ENCODE measurements at places on chromosomes 16 and 17.

DNA sequence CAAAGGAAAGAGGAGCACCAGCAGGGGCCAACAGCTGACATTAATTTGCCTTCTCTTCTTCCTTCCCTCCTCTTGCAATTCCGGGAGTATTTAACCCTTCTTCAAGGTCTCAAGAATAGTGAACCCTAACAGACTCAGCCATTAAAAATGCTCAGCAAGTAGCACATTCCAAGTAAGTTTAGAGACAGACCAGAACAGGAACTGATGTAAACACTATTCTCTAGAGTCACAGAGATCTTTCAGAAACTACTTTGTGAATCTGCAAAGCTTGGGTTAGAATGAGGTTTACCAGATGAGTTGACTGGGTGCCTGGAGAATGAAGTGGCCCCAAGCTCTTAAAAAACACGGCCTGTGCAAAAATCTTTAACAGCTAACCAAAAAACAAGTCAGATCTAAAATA lies 50.9 kb downstream of the TEX2 start:
- DNase-seq = no peak

- DNase-seq = no peak
Measured at GRCh38 chr17:47701608-47702007, 7.6 kb downstream of the TBKBP1 start.

DNA sequence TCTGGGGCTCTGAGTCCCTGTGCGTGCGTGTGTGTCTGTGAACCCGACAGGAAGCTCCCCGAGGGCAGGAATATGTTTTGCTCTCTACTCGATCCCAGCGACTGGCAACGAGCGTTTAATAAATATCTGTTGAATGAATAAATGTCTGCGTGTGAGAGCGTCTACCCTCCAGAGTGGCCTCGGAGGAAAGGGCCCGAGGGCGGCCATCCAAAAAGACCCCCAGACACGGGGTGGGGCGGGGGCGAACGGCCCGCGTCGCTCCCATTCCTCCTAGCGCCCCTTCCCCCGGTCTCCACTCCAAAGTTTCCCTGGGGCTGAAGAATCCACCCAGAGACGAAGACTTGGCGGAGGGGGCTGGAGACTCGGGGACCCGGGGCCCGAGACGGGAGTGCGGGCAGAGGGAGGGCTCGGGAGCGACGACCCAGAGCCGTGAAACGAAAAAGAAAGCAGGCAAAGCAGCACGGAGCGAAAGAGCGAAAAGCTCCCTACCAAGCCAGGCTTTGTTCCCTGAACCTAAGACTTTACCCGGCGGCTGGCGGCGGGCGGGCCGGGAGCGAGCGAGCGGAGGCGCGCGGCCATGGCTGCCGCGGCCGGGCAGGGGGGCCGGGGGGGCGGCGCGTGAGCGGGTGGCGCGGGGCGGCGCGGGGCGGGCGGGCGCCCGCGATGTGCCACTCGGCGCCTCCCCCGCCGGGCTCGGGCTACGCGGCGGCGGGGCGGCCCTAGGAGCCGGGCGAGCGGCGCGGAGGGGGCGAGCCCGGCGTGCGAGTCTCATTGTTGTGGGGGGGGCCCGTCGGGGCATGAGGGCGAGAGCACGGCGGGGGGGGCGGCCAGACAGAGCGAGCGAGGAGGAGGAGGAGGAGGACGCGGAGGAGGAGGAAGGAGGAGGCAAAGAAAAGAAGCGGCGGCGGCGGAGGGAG lies at the start of gene MLLT6:
TSS of gene MLLT6 (plus strand) at position 668 of the 917 bp plus-strand sequence. CDS start 360 bp downstream, outside the sequence.
- peak; percentile 24 for DNase-seq

DNA sequence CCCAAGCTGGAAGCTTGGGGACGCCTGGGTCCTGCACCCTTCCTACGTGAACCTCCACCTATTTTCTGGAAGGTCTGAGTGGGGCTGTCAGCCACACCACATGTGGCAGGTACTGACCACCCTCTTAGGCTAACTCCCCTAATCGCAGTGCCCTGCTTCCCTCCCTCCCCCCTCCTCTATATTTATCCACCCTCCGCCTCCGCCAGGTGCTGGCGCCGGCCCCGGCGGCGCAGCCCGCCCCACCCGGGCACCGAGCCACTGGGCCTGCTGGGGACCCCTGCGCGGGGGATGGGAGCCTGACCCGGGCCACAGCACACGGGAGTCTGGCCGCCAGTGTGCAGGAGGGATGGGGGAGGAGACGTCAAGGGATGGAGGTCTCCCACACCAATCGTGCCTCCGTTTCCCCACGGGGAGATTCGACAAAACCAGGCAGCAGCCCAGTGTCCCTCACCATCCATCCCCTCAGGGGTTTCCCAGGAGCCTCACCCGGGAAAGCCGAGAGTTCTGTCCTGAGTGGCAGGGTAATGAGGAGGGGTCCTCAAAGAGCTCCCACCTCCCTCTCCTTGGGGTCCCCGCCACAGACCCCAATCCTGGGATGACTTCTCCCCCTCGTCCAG lies 1.3 kb downstream of the PLEKHH3 start:
- no peak for DNase-seq

DNA sequence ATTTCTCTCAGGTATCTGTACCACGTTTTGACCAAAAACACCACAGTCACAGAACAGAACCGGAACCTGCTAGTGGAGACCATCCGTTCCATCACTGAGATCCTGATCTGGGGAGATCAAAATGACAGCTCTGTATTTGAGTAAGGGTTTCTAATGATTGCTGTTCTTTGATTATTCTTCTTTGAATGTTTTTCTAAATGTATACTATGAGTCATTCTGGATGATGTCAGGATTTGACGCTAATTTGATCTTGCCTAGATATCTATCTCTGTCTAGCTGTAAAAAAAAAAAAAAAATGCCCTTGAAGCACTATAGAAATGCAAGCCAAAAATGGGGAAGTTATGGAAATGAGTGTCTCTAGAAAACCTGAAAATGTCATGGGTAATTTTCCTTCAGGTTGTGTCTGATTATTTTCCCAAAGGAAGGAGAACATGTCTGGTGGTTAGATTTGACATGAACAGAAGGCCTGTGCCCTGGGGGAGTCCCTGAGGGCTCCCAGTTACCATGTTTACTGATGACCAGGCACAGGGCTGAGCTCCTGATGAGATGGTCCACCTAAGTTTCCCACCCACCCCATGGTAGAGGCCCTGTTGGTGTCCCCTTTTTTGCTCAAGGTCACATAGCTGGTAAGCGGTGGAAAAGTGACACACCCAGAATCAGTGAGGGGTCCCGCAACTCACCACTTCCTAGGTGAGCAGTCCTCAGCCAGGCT lies 13.6 kb downstream of the CLEC16A start:
- DNase-seq = no peak

DNA sequence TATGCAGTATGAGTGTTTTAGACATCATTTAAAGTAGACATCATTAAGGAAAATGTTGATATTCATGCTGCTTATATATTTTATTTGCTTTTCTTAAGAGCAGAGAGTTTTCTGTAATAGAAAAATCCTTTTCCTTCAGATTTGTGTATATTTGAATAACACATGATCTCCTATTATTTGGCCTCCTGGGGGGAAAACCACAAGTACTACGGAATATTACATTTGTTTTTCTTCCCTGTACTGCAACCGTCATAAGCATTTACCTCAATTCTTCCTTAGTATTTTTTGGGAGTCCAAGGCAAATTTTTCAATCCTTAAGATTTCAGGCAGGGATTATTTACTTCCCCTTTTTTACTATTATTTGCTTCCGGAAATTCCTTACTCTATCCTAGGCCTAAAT lies 6.0 kb downstream of the RSPRY1 start:
- DNase-seq = no peak

- no peak for DNase-seq
Measured at GRCh38 chr17:49364119-49364518, 2.1 kb upstream of the ZNF652 start.

DNA sequence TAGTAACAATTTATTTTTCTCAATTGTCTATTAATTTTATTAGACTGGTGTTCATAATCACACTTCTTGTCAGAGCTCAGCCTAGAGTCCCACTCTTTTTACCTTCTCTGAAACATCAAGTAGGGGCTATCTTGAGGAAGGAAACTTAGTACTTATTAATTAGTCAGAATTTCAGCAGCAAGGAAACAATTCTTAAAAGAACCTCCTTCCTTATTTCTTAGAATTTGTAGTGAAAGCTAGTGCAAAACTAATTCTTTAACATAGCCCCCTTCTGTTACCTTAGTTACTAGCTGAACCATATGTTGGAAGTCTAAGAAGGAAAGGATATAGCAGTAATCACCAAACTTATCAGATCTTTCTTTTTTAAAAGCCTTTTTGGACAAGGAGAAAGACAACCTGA lies 35.2 kb downstream of the MAP2K4 start:
- no peak for DNase-seq

DNA sequence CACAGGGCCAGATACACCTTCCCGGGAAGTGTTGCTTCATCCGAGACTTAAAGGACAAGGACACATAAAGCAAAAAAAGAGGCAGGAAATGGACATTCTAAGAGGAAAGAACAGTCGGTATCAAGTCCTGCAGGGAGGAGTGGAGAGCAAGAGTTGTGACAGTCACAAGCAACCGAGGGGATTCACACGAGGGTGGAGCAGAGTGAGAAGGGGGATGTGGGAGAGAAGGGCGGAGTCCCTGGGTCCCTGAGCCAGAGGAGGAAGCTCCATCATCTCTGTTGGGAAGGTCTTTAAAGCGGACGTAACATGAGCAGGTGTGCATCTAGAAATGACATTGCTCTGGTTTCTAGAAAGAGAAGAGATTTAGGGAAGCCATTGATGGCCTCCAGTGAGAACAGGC lies 47.1 kb downstream of the AIPL1 start:
- no peak for DNase-seq

DNA sequence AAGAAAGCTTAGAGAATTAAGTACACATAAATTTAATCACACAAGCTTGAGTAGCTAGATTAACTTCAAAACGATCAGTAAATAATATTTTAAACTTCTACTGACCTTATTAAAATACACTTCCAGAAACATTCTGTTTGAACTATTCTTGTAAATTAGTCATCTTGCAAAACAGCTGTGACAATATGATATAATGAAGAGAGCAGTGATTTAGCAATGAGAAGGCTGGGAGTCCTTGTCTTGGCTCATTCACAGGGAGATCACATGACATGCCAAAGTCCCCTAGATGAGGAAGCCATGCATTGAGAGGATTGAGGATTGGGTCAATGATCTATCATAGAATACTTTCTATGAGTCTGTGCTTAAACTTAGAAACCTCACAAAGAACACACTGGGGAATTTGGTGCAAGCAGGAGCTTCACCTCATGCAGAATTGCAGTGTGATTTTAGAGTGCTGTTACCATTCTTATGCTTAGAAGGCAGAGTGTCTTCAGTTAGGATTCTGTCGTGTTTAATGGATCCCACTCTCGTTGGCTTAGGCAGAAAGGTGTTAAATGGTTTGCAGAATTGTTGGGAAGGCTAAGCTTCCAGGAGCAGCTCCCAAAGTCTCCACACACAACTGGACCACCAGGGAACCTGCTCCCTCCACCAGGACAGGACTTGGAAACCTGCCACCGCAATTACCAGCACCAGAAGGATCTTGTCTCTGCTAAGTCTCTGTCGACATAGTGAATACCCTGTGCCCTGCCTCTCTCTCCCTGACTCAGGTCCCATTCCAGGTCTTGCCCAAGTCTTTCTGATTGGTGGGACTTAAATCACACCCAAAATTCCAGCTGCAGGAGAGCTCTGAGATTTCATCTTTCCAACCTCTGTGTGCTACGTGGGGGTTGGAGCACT lies 87.1 kb downstream of the USP22 start:
- DNase-seq = no peak

DNA sequence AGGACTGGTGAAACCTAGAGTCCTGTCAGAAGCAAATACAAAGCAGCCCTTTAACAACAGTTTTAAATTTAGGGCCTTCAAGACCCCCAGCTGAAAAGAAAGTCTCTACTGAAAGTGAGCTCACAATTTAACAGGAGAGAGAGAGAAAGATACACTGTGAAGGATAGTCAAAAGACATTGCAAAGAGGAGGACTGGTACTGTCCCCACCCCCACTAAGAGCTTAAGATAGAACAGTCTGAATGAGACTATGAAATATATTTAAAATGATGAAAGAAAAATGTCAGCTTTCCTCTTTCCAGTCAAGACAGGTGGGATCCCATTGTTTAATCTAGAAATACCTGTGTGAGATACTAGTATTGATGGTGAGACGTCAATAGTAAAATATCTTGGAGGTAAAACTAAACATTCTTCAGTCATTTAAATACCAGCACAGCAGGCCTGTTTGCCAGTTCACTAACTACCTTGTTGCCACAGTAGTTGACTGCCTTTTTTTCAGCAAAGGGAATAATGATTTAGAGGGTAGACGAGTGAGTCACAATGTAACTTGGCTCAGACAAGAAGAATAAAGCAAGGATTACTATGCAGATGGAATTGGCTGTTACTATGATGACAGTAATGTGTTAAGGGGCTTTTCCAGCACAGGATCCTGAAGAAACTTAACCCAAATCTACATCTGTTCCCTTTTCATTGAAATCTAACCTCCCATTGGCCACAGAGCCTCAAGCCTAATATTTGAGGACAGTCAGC lies 47.2 kb upstream of the RASL10B start:
- DNase-seq = no peak

- DNase-seq = no peak
Measured at GRCh38 chr17:79423811-79424465, 186.9 kb downstream of the RBFOX3 start.

DNA sequence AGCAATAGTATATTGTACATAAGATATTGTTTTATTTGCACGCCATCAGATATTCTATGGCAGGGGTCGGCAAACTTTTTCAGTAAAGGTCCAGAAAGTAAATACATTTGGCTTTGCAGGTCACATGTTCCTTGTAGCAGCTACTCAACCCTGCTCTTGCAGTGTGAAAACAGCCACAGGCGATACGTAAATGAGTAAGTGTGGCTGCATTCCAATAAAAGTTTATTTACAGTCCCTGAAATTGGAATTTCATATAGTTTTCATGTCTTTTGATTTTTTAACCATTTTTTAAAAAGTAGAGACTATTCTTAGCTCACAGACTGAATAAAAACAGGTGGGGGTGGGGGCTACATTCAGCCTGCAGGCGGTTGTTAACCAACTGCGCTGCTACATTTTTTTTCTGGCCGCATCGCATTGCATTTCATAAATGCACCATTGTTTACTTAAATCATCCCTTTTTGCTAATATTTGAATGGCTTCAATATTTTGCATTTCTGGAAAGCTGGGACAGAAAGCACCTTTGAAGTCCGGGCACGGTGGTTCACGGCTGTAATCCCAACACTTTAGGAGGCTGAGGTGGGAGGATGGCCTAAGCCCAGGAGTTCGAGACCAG lies 50.5 kb upstream of the HAPSTR1 start:
- DNase-seq = no peak

DNA sequence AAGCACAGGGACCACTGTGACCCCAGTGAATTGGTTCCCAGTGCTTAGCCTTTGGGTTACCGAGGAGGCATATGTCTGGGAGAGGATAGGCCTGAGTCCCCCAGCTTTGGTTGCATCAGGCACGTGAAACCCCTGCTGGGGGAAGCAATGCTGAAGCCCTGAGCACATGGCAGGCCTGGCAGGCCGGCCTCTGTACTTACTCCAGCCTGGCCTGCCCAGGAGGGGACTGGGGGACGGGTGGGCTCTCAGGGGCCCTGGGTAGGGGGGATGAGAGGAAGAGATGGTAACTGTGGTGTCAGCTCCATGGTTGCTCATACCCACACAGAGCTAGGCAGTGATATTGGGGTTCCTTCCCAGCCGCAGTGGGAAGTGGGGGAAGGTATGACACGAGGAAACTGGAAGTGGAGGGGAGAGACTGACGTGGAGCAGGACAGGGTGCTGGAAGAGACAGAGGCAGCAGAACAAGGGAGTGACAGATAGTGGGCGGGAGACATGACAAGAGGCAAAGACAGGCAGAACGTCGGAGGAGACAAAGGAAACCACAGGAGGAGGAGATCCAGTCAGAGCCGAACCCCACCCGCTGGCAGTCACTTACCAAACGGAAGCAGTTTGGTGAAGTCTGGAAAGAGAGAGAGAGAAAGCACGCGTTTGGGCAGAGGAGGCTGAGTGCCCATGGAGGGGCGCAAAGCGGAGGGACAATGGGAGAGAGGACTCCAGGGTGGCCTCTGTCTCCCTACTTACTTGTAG lies 9.1 kb downstream of the TMEM208 start:
- DNase-seq = no peak
